D721Med (cell line): ENCODE measurements at places on chromosomes 11 and 22.

DNA sequence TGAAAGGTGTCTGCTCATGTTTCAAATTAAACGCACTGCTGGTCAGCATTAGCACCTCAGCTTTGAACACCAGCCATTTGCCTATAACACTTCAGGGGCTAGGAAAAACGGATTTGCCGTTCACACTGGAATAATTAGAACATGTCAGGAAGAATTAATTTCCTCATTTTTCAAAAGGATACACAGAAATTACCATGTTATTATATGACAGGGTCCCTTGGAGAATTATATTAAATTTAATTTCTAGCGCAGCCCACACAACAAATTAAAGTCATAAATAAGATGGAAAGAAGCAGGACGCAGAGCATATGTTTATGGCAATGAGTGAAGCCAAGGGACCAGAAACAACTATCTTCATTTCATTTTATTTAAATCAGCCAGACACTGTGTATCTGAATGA, 83.8 kb upstream of the SOX6 start:
- DNase-seq, result no peak

DNA sequence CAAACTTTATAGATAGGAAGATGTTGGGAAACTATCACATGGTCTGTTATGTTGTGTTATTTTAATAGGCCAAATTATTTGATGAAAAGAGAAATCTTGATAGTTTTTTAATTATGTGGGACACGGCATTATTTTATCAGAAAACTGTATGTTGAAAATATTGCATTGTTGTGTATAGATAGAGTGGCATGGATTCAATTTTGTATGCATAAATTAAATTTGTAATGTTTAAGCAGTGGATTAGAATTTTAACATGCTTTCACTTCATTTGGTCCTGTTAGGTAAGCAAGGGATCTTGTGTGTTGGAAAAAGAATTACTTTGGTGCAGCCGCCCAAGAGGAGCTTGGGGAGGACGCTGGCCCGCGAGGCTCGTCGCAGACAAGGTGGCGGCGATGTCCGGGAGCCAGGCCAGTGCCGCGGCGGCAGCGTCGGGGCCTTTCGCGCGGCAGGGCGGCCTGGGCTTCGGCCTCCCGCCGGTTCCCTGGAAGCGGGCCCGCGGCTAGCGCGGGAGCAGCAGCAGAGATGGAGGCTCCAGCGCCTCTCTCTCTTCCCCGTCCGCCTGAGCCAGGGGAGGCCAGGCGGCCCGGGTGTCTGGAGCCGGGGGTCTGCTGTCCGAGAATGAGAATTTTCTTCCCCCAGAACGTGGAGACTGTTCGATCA, 82.7 kb downstream of the GGT1 start:
- no peak for DNase-seq

DNA sequence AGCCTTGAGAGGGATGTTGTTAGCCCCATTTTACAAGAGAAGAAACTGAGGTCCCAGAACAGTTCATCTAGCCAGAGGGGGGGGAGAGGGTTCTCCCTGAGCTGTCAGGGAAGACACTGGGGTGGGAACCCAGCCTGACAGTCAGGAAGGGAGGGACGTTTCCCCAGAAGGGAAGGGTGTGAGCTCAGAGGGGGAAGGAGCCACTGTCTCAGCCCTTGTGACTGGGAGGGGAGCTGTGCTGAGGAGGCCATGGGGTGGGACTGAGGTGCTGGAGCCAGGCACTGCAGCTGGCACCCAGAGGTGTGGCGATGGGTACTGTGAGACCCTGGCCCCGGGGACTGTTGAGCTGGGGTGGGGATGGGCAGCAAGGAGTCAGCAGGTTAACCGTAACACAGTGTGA, 35.7 kb downstream of the DAGLA start:
- no peak for DNase-seq

DNA sequence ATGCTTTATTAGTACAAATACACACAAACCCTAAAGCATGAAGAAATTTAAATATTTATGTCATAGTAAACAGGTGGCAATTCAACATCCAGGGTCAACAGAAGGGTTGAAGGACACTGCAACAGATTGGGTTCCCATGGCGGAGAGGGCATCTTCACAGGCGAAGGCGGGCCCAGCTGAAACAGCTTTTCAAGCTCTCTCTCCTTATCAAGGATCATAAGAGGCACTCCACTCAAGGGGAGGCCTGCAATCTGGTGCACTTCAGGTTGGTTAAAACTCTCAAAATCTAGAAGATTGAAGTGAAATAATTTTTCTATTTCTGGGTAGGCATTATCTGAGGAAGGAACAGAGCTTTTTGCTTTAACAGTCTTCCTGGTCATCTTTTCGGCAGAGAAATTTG, 16.8 kb upstream of the SLC22A8 start:
- DNase-seq, result no peak

- no peak for DNase-seq
Measured at GRCh38 chr11:94830722-94831510, 62.8 kb downstream of the AMOTL1 start.

DNA sequence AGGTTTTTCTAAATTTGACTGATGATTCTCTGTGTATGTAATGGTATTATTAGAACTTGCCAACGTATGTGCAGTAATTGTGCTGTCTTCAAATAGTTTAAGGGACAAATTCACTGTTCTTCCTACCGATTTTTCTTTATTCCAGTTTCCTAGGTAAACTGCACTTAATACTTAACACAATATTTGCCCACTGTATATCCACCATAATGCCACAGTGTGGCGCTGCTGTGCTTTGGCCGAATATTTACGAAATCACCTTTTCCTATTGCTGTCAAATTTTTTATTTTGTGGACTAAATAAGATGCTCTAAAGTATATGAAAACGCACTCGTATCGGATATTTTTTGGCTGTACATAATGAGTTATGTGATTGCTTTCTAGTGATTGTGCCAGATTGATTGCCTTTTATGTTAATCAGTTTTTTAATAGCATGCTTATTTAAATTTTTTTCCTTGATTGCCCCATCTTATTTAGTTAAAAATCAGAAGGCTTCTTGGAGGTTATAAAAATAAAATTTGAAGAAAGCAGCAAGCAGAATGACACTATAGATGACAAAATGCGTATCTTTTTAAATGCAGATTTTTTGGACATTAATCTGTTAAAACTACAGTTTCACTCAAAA, 10.5 kb downstream of the AASDHPPT start:
- DNase-seq, result no peak

- DNase-seq, result no peak
Measured at GRCh38 chr11:134592391-134592990, 180.4 kb upstream of the B3GAT1 start.

GRCh38 chr11:94926271-94926625, 47.1 kb downstream of the CWC15 start:
- no peak for DNase-seq

GRCh38 chr11:99887481-99887880, 799.6 kb upstream of the ARHGAP42 start:
- DNase-seq, result no peak

- no peak for DNase-seq
Measured at GRCh38 chr11:45159781-45160365, 13.4 kb downstream of the PRDM11 start.

DNA sequence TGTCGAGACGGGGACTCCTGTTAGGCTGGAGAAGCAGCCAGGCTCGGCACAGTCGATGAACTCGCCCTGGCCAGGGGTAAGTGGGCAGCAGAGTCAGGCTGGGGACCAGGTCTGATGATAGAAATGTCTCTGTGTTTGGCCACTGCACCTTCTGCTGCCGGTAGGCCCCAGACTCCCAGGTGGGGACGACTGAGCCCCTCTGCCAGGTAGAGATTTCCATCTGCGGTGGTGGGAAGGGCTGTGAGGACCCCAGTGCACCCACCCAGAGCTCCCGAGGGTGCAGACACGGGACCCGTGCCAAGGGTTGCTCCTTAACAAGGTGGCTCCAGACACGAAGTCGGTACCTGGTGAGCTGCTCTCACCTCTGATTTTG, 862.5 kb downstream of the TBC1D22A start:
- DNase-seq, result no peak

GRCh38 chr11:75328426-75329277, 22.8 kb downstream of the ARRB1 start:
- peak; percentile 73 for DNase-seq

DNA sequence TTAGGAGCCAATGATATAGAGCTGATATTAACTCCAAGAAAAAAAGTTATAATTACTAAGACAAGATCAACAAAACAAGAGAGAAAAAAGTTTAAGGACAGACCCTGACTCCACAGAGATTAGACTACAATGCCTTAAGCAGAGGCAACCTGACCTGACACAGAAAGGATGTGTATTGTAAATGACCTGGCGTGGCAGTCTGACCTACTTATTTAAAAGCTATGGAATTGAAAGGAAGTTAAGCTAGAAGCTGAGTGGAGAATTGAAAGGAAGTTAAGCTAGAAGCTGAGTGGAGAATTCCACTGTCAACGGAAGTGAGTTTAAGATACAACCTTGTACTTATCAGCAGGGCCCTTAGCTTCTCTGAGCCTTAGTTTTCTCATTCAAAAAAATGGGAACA, 885.4 kb downstream of the OPCML start:
- DNase-seq, result no peak

- DNase-seq, result no peak
Measured at GRCh38 chr11:8127447-8127846, 41.4 kb downstream of the RIC3 start.

DNA sequence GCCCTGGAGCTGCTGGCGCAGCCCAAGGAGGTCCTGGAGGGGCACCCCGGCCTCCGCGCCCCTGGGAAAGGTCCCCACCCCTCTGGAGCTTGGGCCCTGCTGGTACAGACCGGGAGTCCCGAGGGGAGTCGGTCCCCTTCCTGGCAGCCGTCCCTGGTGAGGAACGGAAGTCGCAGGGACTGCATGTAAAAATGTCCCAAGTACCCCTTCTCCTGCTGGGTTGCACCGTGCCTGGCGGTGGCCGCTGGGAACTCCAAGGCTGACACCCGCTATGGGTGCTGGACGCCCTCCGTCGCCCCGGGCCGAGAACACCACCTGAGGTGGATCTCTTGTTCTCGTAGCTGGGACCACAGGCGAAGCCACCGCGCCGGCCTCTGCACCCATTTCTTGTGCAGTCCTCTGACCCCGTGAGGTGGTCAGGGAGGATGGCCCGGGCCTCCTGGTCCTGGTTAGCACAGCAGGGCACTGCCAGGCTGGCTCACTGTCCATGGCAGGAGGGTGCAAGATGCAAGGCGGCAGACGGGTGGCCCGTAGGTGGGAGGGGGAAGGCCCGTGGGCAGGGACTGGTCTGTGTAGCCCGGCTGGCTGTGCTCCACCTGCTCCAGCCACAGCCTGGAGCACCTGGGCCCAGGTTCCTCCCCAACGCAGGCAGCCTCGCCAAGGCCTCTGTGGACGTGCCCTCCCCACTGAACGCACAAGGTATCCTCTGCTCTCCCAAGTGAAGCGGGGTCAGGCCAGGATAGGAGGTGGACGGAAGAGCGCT, 165.2 kb downstream of the IGLL1 start:
- DNase-seq, result no peak

- no peak for DNase-seq
Measured at GRCh38 chr22:49233507-49234100, 594.1 kb downstream of the BRD1 start.

DNA sequence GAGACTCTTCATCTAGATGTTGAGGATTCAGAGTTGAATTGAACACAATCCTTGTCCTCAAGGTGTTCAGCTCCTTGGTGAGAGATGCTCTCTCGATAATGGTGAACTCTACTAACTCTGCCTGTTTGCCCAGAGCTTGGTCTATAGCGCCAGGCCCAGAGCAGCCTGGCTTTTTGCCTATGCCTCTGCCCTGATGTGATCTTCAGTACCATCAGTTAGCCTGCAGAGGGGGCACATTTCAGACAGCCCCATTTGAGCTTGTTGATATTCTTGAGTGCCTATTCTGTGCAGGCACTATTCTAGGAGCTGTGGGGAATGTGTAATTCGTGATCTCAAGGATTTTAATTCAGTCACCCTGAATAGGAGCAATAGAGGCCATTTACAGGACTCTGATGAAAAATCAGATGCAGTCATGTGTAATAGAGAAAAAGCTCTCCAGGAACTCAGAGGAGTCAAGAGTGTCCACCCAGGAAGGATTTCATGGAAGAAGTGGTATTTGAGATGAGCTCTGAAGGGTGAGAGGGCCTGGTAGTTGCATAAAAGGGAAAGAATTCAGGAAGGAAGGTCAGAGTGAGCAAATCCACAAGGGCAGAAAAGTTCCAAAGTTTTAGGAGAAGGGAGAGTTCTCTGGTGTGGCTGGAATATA, 19.3 kb downstream of the GTPBP1 start:
- DNase-seq, result no peak

- DNase-seq, result no peak
Measured at GRCh38 chr22:42632096-42632495, 8.3 kb downstream of the ATP5MGL start.

- DNase-seq, result no peak
Measured at GRCh38 chr22:30192427-30192826, 54.1 kb downstream of the LIF start.

GRCh38 chr11:115181538-115181937, 322.7 kb downstream of the CADM1 start:
- no peak for DNase-seq

- DNase-seq, result no peak
Measured at GRCh38 chr11:32103941-32104340, 13.1 kb downstream of the RCN1 start.

GRCh38 chr22:38309614-38310517, 7.4 kb downstream of the CSNK1E start:
- no peak for DNase-seq

DNA sequence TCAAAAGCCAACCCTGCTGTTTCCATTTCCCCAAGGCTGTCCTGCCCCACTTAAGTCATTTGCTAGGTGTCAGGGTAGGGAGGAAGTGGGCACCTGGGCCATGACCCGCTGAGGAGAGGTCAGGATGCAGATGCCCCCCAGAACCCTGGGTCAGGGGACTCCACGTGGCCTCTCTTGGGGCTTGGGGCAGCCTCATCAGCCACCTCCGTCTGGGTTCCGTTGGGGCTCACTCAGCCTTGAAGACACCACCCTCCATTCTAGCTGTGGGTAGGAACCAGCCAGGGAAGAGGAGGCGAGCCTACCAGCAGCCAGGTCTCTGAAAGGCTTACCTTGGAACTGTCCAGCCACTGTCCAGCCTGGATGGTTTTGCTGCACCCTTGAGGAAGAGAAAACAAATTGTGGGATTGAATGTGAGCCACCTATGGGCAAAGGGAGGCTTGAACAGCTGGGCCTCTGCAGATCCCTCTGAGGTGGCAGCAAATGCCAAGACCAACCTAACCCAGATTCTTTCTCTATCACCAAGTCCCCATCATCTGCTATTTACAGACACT, 2.5 kb downstream of the APOL4 start:
- no peak for DNase-seq

GRCh38 chr11:109956124-109956793, 136.9 kb upstream of the ZC3H12C start:
- no peak for DNase-seq

DNA sequence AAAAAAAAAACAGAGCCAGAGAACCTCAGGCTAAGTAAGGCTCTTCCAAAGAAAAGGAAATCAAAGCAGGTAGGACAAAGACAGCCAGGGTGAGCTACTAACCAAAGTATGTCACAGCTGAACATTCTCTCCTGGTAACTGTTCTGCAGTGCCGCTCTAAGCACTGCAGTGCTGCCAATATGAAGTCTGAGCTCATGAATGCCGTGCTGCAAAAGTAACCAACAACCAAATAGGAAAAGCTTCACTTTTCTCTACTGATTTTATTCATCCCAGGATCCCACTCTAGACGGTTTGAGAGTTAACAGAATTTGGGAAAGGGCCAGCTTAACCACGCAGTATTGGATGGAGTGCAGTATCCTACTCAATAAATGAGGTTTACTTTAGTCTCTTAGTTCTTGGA, 3.5 kb downstream of the SIK3 start:
- no peak for DNase-seq
